Progenitor cell of endocrine pancreas (in vitro differentiated cells): ENCODE measurements at places on chromosomes 12 and 14. TPM values are rescaled to one million over a fixed set of nuclear protein-coding genes. Genes with fewer than 3 reads are reported as not detected.

DNA sequence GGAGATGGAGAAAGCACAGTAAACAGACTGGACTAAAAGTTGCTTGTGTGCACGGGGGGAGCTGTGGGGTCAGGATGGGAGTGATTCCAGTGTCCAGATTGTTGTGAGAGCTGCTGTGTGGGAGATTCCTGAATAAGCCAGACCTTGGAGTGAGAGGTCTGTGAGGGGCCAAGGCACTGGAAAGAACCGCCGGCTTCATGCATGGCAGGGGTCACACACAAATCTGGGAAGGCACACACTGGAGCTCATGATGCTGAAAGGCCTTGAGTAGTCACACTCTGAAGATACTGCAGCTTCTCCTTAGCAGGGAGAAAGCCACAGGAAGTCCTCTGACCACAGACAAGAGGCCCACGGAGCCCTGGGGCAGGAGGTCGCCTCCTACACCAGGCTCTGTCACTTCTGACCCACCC lies 23.1 kb downstream of the ADCY6 start:
- H3K27me3 ChIP-seq, result no peaks in the 10 kb centered on the region
- H3K4me1 ChIP-seq, result no peaks in the 10 kb centered on the region
- no peak for DNase-seq

GRCh38 chr12:6249580-6249979 lies 49.4 kb downstream of the CD9 start:
- H3K27me3 ChIP-seq, result peaks cover 26% of the 10 kb centered on the region
- no peaks in the 10 kb centered on the region for H3K36me3 ChIP-seq
- no peak overlapping the region for H3K4me3 ChIP-seq
- H3K4me1 ChIP-seq, result peaks cover 3% of the 10 kb centered on the region

- no peaks in the 10 kb centered on the region for H3K36me3 ChIP-seq
- H3K27me3 ChIP-seq, result no peaks in the 10 kb centered on the region
- no peak for DNase-seq
- no peak overlapping the region for H3K4me3 ChIP-seq
These were observed 98.1 kb upstream of the GRIP1 start for GRCh38 chr12:66776974-66777373.

DNA sequence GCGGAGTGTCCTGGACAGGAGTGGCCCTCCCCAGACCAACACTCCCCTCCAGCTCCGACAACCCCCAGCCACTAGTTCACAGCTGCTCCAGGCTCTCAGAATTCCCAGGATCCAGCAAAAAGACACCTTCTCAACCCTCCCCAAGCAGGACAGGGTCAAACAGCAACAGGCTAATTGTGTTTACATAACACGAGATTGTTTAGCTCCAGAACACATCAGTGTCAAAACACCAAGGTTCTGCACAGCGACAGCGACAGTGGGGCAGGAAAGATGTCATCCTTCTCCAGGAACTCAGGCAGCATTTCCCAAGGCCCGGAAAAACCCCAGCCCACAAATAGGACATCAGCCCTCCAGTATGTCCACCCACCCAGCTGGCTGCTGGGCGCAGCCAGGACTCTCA lies 16.5 kb downstream of the ITPK1 start:
- H3K4me1 ChIP-seq, result peaks cover 27% of the 10 kb centered on the region
- DNase-seq, result no peak
- no peaks in the 10 kb centered on the region for H3K27me3 ChIP-seq
- peak overlapping the region; percentile 48 for H3K4me3 ChIP-seq
- H3K36me3 ChIP-seq, result no peaks in the 10 kb centered on the region

DNA sequence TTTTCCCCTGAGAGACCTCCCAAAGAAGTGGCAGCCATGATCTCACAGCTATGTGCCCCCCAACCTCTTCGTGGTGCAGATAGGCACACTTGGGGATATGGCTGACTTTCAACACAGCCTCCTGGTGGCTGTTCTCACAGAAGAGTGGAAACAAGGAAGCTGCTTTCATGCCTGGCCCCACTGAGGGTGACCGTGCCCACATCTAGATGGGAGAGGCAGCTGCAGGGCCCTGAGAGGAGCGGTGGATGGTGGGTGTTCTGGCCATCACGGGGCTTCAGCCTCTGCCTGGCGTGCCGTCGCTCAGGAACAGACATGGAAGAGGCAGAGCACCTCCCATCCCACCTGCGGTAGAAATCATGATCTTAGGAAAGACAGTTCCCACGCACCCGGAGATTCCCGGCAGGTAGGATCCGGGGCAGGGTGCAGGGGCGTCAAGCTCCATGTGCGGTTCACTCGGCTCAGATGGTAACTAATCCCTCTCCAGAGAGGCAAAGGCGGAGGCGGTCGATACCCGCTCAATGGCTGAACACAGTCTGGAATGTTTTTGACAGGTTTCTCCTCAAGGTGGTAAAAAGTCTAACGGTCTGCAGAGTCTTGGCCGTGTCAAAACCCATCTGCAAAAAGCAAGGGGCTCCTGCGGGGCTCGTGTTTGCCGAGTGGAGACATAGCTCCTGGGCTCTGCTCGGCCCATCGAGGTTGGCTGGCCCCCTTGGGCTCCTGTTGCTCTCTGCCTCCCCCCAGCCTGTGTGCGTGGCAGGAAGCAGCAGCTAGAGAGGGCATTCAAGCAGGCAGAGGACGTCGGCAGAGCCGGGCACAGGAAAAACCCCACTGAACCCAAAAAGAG lies 225.2 kb upstream of the RTL1 start:
- no peak overlapping the region for H3K4me3 ChIP-seq
- no peak overlapping the region for H3K27ac ChIP-seq
- no peaks in the 10 kb centered on the region for H3K4me1 ChIP-seq
- H3K27me3 ChIP-seq, result peaks cover 38% of the 10 kb centered on the region
- H3K36me3 ChIP-seq, result no peaks in the 10 kb centered on the region
- no peak for DNase-seq

GRCh38 chr14:56899829-56900228 lies 89.5 kb upstream of the OTX2 start:
- H3K4me3 ChIP-seq, result no peak overlapping the region
- no peaks in the 10 kb centered on the region for H3K36me3 ChIP-seq
- DNase-seq, result no peak
- H3K27ac ChIP-seq, result no peak overlapping the region
- peaks cover 37% of the 10 kb centered on the region for H3K4me1 ChIP-seq
- peaks cover 8% of the 10 kb centered on the region for H3K27me3 ChIP-seq

DNA sequence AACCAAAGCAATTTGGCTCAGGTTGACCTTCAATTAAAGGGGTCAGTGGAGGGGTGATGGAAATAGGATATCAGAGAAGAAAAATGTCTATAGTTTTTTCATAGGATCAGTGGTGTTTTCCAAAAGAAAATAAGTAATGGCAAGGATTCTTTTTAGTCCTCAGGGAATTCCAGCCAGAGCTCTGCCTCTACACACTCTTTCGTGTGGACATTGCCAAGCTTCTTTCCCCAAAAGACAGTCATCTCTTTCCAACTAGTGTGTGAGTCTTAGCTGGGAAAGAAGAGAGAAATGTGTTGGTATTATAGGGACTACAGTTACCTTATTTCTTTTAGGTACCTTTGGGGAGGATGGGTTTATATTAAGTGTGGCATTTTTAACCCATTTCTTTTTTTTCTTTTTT lies 46.5 kb downstream of the RBMS2 start:
- no peaks in the 10 kb centered on the region for H3K27me3 ChIP-seq
- peaks cover 10% of the 10 kb centered on the region for H3K36me3 ChIP-seq
- no peaks in the 10 kb centered on the region for H3K4me1 ChIP-seq

- H3K27me3 ChIP-seq, result no peaks in the 10 kb centered on the region
- peaks cover 13% of the 10 kb centered on the region for H3K4me1 ChIP-seq
- DNase-seq, result no peak
- no peaks in the 10 kb centered on the region for H3K36me3 ChIP-seq
- no peak overlapping the region for H3K27ac ChIP-seq
- H3K4me3 ChIP-seq, result no peak overlapping the region
These were observed 89.8 kb downstream of the FAR2 start for GRCh38 chr12:29238822-29239291.

DNA sequence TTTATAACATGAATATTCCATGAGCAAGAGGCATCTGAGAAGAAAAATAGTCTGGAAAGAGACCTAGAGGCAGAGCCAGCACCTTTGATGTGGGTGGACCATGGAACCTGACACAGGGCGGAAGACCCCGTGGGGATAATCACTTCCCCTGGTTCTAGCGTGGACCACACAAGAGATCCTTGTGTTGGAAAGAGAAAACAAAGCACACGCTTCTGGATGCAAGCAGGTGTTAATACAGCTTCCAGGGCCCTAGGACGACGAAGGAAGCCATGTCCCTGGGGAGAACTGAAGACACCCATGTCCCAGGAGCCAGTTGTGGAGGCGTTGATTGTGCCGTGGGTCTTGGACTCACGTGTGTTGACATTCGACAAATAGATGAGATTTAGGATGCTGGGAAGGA lies 102.9 kb downstream of the ADGRD1 start:
- H3K27ac ChIP-seq, result no peak overlapping the region
- H3K27me3 ChIP-seq, result peaks cover 22% of the 10 kb centered on the region
- H3K36me3 ChIP-seq, result no peaks in the 10 kb centered on the region
- DNase-seq, result no peak
- H3K4me1 ChIP-seq, result no peaks in the 10 kb centered on the region

DNA sequence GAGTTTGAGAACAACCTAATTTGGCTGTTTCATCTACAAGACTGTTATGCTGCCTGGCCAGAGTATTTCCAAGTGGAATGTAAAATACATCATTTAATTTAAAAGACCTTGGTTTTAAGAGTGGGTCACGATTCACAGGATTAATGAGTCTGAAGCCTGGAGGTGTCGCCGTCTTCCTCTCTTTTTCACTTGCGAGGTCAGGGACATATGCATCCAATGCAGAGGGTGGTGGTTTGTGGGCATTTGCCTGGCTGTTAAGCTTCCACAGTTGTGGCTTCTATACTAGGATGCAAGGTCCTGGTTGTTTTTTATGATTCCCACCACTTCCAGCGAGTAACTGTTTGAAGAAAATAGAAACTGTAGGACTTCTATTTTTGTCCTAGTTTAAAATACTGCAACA lies 22.8 kb upstream of the RASSF3 start:
- DNase-seq, result no peak
- H3K27ac ChIP-seq, result no peak overlapping the region
- peaks cover 7% of the 10 kb centered on the region for H3K27me3 ChIP-seq
- H3K4me3 ChIP-seq, result no peak overlapping the region

DNA sequence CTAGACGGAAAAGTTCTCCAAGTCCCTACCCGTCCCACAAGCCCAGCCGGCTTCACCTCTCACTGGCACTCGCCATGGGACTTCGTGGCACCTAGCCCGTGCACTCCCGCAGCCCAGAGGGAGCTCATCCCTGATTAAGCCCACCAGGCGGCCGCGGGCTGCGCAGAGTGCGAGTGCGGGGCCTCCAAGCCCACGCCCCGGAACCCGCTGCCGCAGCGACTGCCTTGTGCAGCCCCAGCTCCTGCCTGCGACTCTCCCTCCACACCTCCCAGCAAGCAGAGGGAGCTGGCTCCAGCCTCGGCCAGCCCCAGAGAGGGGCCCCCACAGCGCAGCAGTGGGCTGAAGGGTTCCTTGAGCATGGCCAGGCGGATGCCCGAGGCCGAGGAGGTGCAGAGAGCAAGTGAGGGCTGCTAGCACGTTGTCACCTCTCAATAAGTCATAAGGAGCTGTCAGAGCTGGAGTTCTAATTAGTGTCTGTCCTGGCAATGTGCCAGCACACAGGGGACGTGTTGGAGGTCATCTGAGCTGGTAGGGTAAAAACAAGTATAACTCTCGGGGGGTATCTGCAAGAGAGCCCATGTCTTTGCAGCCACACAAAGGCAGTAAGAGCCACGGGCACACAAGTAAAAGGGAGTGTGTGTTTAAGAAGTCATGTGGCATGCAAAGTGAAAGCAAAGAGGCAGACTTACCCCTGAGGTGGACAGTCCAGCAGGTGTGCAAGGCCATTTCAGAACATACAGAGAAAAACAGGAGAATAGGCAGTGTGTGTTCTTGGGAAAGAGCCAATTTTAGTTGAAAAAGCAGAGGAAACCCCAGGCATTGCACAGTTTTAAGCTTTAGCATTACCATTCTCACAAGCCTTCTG lies 27.1 kb upstream of the TMTC2 start:
- H3K4me1 ChIP-seq, result peaks cover 12% of the 10 kb centered on the region
- no peak for DNase-seq
- no peak overlapping the region for H3K4me3 ChIP-seq
- H3K27me3 ChIP-seq, result no peaks in the 10 kb centered on the region
- no peak overlapping the region for H3K27ac ChIP-seq

DNA sequence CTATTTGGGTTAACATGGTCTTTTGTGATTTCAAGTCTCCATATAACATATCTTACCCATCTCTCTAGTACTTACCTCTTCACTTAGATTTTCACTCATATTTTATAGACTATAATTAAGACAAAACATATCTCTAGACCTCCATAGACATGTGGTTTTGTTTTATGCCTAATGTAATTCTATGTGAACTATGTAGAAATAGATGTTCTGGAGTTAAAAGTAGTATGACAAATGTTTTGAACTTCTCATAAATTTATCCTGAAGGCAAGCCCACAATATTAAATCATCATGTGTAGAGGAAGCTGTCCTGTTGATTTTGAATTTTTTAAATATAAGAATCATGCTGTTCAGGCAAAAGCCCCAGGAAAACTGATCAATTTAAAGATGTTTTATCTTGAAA lies 169.2 kb downstream of the SYT1 start:
- no peak overlapping the region for H3K27ac ChIP-seq
- H3K27me3 ChIP-seq, result no peaks in the 10 kb centered on the region
- H3K36me3 ChIP-seq, result no peaks in the 10 kb centered on the region
- H3K4me3 ChIP-seq, result no peak overlapping the region
- no peak for DNase-seq

GRCh38 chr12:8692573-8692972 lies 5.2 kb upstream of the RIMKLB start:
- no peaks in the 10 kb centered on the region for H3K27me3 ChIP-seq
- H3K4me3 ChIP-seq, result no peak overlapping the region

GRCh38 chr14:42633504-42634095 lies 1026.9 kb downstream of the LRFN5 start:
- peaks cover 1% of the 10 kb centered on the region for H3K4me1 ChIP-seq
- no peak overlapping the region for H3K4me3 ChIP-seq
- no peaks in the 10 kb centered on the region for H3K36me3 ChIP-seq
- H3K27me3 ChIP-seq, result no peaks in the 10 kb centered on the region
- no peak for DNase-seq
- no peak overlapping the region for H3K27ac ChIP-seq

GRCh38 chr12:69405566-69405865 lies 46.0 kb downstream of the YEATS4 start:
- no peak overlapping the region for H3K27ac ChIP-seq
- H3K36me3 ChIP-seq, result peaks cover 3% of the 10 kb centered on the region
- H3K4me3 ChIP-seq, result no peak overlapping the region
- H3K4me1 ChIP-seq, result no peaks in the 10 kb centered on the region
- no peak for DNase-seq

DNA sequence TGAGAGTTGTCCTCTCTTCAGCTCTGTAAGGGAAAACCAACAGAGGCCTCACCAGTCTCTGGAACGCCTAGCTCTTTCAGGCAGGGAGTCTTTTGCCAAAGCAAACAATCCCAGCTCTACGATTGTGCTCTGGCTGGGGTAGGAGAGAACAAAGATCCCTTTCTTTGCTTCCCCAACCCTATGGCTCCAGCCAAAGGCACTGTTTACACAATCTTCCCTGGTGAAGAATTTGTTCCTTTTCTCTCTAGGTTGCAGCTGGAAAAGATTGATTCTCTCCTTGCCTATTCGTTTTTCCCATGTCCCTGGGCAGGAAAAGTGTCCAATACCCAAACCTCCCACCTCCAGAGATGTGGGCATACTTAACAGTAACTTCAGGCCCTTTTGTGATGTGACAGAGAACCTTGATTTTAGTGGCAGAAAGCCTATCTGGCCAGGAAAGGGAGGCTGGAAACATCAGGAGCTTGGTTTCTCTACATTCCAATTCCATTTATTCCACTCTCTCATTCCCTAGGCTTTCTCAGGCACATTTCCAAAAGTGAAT lies 16.8 kb downstream of the ATP5MC2 start:
- peak overlapping the region; percentile 99 for H3K27ac ChIP-seq
- peak overlapping the region; percentile 5 for H3K4me3 ChIP-seq
- H3K36me3 ChIP-seq, result peaks cover 10% of the 10 kb centered on the region
- no peaks in the 10 kb centered on the region for H3K27me3 ChIP-seq

Gene LRP1-AS
- total RNA-seq, result not detected in 2 replicates

Gene TEAD4
- total RNA-seq, result 19.7 and 24.5 TPM in 2 replicates

Gene TAS2R20
- total RNA-seq, result 3.8 and 4.0 TPM in 2 replicates

Gene OTOGL
- 0.11 and 0.31 TPM in 2 replicates for total RNA-seq

Gene KRT83
- total RNA-seq, result not detected in 2 replicates
